ENCODE measurements at places on chromosomes 6 and 20.

DNA sequence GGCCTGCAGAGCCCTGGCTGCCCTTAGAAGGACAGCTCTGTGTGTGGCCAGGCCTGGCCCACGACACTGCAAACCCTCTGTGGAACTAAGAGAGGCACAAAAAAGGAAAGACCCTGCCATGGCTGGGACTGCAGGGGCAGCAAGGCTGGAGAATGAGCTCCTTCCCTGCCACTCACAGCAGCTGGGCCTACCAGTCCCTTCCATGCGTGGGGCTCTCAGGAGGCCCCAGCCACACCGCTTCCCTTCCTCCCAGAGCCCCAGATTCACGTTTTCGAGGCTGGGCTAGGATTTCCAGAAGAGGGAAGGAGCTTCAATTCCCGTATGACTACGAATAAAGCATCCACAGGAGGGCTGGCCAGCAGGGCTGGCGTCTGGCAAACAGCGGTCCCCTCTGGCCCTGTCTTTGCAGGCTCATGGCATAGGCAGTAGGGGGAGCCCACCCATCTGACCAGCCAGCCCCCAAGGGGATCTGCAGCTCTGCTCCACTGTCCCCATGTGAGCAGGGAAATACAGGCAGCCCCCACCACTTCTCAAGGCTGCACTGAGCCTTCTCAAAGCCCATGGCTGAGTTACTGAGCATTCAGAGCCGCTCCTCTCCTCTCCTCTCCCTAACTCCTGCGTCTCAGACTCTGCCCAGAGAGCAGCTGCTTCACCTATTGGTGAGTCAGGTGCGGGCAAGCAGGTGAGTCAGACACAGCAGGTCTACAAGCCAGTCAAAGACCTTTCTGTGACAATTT lies 53.1 kb downstream of the NINL start:
- DNase-seq: no peak

GRCh38 chr20:11090751-11091150 lies 417.0 kb upstream of the JAG1 start:
- DNase-seq: no peak

DNA sequence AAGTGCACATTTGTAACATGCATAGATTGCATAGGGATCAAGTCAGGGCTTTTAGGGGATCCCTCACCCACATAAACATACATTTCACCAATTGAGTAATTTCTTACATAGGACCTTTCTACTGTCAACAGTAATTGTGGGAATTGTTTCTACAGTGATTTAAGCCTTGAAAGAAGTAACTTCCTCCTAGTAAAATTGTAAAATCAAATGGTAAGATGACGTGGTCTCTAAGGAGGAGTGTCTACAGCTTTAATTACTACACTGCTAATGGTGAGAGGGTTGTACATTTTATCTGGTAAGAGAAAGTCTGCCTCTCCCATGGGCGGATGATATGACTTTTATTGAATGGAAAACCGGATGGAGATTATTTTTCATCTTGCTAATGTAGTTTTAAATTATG lies 98.0 kb downstream of the RPP40 start:
- no peak for DNase-seq

DNA sequence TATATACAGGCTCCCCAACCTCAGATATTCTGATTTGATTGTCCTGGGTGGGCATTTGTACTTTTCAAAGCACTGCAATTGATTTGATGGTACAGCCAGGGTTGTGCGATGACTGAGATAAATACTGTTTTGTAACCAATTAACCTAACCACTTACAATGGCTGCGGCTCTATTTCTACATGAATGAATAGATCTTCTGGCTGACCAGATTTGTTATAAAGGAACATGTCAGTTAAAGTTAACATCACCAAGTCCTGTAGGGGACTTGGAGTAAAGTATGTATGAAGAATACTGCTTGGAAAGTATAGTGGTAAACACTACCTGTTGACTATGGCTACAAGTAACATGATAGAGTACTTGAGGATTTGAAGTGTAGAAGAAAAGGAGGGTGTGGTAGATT lies 369.2 kb upstream of the JAG1 start:
- DNase-seq: no peak

- peak; percentile 53 for DNase-seq
Observed at GRCh38 chr6:113530769-113531168, 326.4 kb upstream of the MARCKS start.

- no peak for DNase-seq
Observed at GRCh38 chr6:7062451-7063162, 45.2 kb upstream of the RREB1 start.

DNA sequence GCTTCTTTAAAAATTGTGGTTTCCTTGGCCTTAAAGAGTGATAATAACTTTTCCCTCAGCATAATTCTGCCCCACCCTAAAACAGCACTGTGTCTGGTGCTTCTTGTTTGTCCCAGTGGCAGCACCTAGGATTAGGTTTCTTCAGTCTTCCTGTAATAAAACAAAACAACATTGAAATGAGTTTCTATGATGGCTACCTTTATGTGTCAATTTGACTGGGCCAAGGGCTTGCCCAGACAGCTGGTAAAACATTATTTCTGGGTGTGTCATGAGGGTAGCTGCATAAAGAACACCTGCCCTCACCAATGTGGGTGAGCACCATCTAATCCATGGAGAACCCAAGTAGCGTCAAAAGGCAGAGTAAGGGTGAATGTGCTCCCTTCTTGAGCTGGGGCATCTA lies 117.8 kb downstream of the QRSL1 start:
- DNase-seq: no peak

DNA sequence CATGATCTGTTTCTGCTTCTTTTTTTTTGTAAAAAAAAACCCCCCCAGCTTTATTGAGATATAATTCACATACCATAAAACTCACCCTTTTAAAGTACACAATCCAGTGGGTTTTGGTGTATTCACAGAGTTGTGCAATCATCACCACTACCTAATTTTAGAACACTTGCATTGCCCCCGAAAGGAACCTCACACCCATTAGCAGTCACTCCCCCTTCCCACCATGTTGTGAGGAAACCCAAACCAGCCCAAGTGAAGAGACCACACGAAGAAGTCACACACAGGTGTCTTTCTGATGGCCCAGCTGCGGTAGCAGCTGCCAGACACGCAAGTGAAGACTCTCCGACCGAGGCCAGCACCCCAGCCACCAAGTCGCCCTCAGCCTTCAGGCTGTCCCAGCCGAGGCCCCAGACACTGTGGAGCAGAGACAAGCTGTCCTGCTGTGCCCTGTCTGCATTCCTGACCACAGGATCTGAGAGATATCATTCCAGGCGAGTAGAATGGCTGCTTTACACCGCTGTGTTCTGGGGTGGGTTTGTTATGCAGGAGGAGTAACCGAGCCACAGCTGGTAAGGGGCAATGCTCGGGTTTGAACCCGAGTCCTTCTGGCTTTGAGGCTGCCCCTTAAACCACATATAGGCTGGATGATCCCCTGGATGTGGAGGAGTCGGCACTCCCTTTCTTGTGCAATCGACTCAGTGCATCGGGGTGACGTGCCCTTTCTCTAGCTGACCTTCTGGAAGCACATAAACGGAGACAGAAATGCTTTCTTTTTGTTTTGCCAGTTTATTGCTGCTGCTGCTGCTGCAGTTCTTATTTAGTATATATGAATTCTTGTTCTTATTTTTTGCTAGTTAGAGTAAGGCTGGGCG lies 59.1 kb upstream of the PTPN1 start:
- DNase-seq: no peak

GRCh38 chr20:37914672-37915433 lies 11.9 kb downstream of the VSTM2L start:
- no peak for DNase-seq

DNA sequence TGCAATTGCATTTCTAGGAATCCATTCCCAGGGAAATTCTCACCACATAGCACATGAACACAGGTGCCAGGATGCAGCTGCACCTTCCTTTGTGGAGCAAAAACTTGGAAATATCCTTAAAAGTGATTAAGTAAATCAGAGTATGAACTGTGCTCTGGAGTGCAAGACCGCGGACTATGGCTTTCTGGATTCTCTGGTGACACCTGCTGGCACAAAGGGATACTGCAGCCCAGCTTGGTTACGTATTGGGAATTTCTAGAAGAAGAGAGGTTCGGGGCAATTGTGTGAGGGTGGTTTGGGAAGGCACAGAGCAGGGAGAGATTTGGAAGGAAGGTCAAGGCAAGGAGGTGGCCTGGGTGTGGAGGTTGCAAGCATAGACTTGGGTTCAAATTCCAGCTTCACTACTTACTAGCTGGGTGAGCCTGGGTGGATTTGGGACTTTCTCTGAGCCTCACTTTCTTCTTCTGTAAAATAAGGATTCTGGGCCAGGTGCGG lies 15.9 kb upstream of the PEDS1 start:
- DNase-seq: peak; percentile 76

- no peak for DNase-seq
Observed at GRCh38 chr6:52186480-52186879, 305 bp downstream of the IL17A start.

DNA sequence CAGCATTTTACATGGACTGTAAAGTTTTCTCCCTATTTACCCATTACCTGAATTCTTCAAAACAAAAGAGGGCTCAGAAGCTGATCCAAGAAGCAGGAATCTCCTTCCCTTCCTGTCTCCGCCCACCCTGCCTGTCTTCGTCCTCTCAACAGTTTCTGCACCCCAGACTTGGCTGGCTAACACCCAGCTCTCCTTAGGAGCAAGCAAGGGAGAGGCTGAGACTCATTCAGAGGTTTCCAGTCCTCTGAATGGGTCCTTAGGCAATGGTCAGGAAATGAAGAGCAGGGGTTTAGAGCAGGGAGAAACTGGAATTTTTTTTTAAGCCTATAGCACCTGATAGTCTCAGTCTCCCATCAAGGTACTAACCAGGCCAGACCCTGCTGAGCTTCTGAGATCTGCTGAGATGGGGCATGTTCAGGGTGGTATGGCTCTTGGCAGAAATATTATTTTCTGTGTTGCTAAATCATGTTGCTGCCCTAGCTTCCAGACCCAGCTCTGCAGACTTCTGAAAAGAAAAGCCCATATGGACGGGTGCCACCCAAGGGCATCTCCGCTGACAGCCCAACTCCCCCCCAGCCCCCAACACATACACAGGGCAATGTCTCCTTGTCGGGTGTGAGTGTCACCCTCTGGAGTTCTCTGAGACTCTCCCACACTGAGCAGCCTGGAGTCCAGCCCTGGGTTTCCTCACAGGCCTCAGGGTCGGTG lies 74.6 kb upstream of the CD93 start:
- no peak for DNase-seq

DNA sequence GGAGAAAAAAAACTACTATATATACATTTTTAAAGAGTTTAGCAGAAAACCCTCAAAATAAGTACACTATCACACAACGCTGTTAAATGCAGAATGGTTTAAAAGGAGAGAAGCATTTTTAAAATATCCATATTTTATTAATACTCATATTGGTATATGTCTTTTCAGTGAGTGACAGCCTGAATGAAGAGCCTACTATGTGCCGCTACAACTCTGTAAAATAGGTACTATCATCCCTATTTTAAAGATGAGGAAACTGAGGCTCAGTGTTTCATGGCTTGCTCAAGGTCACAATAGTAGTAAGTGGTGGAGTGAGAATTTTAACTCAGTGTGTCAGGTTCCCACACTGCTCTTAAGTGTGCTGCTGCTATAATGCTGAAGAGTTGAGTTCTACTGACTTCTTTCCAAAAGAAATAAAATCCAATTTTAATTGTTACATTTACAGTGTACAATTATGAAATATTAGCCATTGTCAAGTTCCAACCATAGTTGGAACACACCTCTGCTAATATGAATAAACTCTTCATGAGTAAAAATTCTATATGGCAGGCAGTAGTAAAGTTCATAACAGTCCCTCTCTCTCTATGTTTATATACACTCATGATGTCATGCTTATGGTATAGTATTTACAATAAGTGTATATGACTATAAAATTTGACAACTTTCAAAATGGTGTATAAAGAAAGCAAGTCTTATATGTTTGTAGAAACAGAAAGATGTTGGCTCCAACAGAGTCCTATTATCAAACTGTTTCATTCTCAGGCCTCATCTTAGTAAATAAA lies 3.1 kb downstream of the FAM184A start:
- DNase-seq: no peak

GRCh38 chr6:25418454-25419052 lies 139.4 kb downstream of the CARMIL1 start:
- no peak for DNase-seq

GRCh38 chr6:41428996-41429421 lies 93.6 kb downstream of the NCR2 start:
- DNase-seq: peak; percentile 16
